ENCODE measurements at places on chromosomes 16 and 17.

GRCh38 chr16:50284131-50284911 lies 18.0 kb downstream of the ADCY7 start:
- no peak for DNase-seq

- no peak for DNase-seq
Observed at GRCh38 chr16:3062553-3062952, 2.9 kb upstream of the IL32 start.

GRCh38 chr17:77394540-77395295 lies 253.9 kb downstream of the SEC14L1 start:
- no peak for DNase-seq

DNA sequence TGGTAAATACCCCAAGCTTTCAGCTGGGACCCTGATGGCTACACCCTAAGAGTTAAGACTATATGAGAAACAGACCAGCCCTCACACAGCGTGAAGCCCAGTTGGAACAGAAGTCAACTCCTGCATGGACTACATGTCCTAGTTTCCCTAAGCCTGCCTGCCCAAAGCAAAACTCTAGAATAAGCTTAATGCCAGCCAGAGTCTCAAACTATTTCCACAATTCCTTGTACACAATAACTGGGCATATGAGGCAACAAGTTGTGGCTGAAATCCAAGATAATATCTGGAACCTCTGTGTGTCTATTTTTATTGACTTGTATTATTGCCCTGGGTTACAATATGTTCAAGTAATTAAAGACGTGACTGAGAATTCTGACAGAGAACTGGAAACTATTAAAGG lies 19.4 kb downstream of the MYH10 start:
- DNase-seq: no peak

DNA sequence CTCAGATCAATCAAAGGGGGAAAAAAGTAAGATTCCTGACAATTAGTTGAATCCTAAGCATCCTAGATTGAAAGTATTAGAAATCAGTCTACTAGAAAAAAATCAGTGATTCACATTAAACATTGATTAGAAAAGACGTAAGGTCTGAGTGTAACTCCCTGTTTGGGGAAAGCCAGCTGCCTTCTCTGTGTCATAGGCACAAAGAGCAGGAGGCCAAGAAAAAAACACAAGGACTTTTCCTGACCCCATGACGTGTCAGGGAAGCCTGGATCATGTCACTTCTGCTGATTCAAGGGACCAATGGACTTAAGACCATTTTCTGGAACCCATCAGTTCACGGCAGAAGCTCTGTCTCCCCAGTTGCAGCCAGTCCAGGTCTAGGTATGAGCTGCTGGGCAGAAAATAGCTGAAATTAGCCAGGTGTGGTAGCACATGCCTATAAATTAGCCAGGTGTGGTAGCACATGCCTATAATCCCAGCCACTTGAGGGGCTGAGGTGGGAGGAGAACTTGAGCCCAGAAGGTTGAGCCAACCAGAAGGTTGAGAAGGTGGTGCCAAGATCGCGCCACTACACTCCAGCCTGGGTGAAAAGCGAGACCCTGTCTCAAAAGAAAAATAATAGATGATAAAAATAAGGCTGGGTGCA lies 35.9 kb downstream of the RANBP10 start:
- DNase-seq: no peak

GRCh38 chr17:13346996-13347762 lies 254.6 kb downstream of the HS3ST3A1 start:
- DNase-seq: no peak

DNA sequence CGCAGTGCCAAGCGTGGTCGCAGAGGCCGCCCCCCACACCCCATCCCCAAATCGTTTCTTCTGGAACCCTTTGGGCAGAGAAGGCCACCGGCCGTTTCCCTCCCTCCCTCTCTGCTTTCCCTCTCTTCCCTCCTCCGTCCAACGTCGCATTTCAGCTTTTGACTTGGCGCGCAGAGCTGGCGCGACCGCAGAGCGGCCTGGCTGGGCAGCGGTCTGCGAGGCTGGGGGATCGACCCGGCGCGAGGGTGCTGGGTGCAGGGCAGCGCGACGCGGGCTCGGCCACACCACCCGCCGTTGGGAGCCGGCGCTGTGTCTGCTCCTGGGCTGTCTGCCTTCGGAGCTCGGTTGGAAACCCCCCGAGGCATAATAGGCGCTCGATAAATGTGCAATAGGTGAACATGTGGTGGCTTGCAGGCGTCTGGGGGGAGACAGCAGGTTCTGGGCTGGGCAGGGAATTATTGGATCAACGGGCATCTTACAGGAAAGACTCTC lies 2.8 kb upstream of the NTN3 start:
- DNase-seq: peak; percentile 88

Measured in NCI-H1105 treated with DMSO at 0.1 percent for 48 hours (cell line).